ENCODE measurements at places on chromosomes 1 and 21.
A peak's percentile ranks its signal among the peaks of the same experiment; 100 is the strongest.

DNA sequence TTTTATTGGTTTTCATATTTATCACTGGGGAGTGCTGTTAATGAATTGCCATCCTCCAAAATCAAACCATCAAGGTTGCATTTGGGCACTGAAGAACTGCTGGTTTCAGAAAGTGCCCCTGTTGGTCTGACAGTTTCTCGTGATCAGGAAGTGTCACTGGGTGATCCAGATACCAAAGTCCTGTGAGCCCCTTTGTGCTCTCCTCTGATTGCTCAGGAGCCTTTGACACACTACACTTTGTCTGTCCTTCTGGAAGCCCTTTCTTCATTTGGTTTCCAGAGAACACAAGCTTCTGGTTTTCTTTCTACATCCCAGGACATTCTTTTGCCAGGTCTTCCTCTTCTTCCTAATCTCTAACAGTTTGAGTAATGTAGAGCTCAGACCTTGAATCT is 165.8 kb upstream of the PROX1 start:
- DNase-seq, result no peak

DNA sequence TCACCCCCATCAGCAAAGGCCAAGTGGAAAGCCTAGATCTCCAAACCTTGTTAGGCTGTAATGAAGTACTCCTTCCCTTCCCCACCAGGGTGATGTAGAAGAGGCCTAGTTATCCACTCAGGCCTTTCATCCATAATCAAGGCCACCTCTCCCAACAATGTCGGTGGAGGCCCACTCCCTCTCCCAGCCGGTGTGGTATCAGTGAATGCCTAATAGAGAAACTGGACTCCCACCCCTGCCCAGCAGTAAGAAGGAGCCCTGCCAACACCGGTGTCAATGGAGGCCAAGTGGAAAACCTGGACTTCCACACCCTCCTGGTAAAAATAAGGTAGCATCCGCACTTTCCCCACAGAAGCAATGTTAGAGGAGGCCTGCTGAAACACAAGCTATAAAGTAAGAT is 23.9 kb downstream of the NDUFS5 start:
- no peak for DNase-seq

DNA sequence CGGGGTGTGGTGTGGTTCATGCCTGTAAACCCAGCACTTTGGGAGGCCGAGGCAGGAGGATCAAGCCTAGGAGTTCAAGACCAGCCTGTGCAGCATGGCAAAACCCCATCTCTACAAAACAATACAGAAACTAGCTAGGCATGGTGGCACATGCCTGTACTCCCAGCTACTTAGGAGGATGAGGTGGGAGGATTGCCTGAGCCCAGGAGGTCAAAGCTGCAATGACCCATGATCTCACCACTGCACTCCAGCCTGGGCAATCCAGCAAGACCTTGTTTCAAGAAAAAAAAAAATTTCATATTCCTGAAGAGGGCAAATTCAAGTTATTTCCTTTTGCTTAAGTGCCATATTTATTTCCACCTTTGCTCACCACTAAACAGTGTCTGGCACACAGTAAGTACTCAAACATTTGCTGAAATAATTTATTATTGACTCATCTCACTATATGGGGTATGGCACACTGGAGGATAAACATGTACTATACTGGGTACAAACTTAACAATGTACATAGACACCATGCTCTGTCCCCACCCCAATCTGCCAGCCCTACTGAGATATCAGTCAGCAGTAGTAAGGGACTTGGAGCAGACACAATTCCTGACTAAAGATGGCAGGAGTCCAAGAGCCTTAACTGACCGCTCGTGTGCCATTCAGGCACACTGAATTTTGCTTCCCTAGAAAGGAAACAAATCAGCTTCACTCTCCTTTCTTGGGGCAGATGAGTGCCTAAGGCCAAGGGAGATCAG is 15.5 kb downstream of the MEAF6 start:
- DNase-seq, result peak; percentile 30

GRCh38 chr1:21302747-21303715 is 12.8 kb upstream of the ECE1 start:
- no peak for DNase-seq

DNA sequence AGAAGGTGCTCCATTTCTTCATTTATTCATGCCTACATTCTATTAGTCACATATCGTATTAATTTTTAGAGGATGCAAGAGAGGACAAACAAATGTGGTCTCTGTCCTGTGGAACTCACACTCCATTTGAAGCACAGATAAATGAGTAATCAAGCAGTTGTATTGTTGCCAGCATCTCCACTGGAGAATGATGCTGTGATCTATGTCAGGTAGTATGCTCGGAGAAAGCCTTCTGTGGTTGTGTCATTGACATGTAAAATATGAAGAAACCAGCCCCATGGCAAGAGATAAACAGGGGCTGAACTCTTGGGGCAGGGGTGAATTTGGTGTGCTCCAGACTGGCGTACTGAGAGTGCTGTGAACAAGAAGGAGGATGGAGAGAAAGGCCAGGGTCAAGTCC is 101.2 kb downstream of the FASLG start:
- no peak for DNase-seq

DNA sequence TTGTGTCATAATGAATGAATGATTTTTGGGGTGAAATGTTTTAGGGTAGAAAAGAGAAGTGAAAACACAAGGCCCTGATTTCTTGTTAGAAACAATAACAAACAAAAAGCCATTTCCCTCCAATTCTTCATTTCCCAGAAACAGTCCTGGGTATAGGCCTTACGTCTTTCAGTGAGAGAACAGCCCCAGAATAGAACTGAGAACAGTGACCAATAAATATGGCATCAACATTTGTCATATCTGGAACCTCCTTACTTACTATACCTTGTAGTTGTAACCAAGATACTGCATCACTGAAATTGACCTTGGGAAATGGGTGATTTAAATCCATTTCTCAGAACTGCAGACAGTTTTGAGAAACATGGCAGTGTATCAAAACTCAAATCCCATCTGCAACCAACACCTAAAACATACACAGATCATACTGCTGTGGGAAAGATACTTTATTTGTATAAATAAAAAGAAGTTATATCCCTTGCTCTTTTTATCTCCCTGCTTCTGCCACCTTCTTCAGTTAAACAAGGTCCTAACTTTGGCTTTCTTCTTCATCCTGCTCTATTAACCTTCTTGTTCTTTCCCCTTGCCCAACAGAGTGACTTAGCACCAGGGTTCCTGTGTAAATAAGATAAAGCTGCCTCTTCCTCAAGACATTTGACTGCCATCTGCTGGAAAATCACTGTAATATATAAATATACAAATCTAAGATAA is 19.5 kb downstream of the XKR8 start:
- peak; percentile 81 for DNase-seq
